ENCODE measurements at places on chromosomes 12 and 14.

DNA sequence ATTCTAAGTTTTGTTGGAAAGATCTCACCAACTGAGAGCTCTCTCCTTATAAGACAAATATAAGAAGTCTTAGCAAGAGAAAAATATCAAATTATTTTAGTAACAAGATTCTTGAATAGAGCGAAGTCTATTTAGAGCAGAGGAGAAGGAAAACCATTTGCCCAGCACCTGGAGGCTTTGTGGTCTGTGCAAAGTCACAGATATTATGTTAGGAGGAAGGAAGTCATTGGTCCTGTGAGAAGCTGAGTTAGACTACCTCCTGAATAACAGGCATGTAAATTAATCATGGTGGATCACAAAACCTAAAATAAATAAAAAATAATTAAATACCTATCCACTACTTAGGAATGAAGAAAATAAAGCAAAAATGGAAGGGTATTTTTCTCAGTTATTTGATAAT lies 38.4 kb upstream of the ATXN7L3B start:
- ATAC-seq, result no peak

- ATAC-seq, result no peak
These were observed 61.1 kb downstream of the SLC25A47 start for GRCh38 chr14:100384277-100384676.

- no peak for ATAC-seq
These were observed 129.0 kb upstream of the WSCD2 start for GRCh38 chr12:108000111-108000510.

DNA sequence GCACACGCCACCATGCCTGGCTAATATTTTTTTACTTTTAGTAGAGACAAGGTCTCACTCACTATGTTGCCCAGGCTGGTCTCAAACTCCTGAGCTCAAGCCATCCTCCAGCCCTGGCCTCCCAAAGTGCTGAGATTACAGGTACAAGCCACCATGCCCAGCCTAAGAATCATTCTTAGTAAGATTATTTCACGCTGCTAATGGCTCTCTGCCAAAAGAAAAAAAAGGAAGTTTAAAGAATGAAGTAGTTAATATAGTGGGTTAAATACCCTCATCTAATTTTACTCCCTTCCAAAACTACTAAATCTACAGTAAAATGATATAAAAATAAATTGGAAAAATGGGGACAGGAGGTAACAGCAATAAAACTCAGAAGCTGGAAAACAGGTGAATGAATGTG lies 2.6 kb downstream of the ETFRF1 start:
- ATAC-seq, result no peak

- ATAC-seq, result no peak
These were observed 6.7 kb downstream of the LRTM2 start for GRCh38 chr12:1826867-1827705.

DNA sequence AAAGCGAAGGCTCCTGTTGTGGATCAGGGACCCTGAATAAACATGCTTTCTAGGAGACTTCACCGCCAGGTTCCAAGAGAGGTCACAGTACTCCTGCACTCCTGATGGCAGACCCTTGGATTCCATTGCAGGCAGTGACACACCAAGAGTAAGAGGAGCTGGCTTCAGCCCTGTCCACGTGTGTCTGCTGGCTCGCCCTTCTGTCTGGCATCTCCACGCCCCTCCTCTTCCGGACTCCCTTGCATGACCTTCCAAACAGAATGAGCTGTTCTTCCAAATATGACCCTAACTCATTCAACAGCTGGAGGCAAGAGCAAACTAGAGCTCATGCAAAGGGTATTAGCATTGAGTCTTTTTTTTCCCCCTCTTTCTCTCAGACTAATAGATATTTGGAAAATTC lies 233.0 kb upstream of the PLEKHG7 start:
- no peak for ATAC-seq

DNA sequence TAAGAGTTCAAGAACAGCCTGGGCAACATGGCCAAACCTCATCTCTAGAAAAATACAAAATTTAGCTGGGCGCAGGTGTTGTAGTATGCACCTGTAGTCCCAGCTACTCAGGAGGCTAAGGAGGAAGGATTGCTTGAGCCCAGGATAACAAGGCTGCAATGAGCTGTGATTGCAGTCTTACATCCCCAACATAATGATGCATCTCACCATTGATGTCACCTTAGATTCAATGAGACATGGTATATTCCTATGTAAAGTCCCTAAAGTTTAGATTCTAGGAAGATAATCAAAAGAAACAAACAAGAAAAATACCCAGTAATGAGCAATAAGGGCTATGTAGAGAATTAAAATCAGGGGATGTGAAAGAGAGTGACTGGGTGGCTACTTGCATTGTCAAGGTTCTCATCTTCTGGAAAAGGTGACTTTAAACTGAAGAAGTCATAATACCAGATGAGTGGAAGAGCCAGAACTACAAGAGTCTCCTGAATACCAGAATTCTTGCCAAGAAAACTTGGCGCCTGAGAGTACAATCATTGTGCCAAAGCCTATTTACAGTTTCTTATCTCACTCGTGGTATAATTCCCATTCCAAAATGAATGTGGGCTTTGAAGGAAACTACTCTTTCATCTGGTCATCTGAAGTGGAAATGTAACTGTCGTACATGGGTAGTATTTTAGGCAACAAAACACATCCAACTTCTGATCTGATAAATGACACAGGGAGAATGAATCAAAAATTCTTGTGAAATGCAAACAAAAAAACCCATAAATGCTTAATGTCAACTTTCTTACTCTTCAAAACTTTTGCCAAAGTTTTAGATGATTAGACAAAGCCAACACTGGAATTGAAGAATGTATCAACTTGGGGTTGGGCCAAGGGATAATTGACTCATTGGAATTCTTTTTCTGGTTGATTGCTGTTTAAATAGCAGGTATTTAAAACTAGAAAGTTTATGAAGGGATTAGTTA lies 81.1 kb upstream of the ST8SIA1 start:
- no peak for ATAC-seq

GRCh38 chr12:121799156-121799841 lies 4.5 kb upstream of the SETD1B start:
- peak; percentile 21 for ATAC-seq

DNA sequence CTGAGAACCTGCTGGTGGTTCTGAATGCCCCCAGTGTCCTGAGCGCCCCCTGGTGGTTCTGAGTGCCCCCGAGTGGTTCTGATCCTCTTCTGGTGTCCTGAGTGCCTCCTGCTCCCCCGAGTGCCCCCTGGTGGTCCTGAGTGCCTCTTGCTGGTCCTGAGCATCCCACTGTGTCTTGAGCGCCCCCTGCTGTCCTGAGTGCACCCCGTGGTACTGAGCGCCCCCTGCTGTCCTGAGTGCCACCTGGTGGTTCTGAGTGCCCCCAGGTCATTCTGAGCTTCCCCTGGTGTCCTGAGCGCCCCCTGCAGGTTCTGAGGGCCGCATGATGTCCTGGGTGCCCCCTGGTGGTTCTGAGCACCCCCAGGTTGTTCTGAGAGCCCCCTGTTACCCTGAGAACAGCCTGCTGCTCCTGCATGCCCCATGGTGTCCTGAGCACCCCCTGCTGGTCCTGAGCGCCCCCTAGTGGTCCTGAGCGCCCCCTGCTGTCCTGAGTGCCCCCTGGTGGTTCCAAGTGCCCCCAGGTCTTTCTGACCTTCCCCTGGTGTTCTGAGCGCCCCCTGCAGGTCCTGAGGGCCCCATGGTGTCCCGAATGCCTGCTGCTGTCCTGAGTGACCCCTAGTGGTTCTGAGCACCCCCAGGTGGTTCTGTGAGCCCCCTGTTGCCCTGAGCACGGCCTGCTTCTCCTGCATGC lies 1165.4 kb downstream of the TMEM121 start:
- no peak for ATAC-seq

DNA sequence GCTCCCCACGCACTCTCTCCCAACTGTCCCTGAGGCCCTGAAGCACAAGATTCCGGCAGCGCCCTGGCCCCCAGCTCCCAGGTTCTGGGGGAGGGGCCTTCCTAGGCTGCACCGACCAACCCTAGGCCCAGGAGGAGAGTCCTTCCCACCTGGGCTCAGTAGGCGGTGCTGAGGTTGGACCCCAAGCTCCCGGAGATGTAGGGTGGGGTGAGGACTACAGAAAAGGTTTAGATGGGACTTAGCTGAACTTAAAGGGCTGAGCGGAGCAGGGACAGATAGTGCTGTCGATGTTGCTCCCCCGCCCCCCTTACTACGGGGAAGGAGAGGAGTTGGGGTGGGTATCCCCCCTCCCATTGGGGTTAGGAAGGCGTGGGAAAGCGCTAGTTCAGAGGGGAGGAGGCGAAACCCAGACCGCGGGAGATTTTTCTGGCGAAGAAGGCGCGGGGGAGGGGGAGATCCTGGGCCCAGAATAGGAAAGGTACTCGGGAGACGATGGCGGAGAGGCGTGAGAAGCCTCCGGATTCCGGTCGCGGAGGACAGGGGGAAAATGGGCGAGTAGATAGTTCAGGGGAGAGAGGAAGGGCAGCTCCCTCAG lies 4.2 kb upstream of the BAZ2A start:
- no peak for ATAC-seq

DNA sequence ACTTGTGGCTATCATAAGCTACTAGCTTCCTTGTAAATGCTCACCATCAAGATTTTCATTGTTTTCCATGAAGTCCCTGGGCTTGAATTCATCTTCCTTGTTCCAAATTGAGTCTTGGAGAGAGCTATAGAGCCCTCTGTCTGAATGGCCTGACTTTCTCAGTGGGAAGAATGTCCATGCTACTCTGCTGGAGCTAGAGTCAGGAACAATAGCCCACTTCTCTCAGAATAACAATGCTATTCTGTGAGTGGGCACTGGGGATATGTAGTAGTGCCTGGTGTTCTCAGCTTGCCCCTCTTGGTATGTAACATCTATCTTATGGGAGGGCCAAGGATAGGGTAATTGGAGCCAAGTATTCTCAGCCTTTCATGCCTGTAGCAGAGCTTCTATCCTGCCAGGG lies 127.6 kb upstream of the TRHDE start:
- no peak for ATAC-seq

DNA sequence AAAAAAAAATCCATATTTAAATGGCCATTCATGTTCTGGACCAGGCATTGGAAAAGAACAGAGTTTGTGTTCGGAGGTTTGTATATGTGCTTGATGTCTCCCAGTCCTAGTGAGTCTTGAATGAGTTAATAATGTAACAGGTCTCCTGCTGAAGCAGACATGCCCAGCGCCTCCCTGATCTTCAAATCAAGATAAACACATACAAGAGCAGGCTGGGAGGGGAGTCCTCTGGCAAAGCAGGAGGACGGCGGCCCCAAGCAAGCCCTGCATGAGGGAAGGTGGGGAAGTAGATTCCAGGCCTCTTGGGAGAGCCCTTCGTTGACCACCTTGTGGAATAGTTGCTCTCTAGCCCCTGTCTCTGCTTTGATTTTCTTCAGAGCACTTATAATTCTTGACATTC lies 156.3 kb downstream of the ZFP36L1 start:
- no peak for ATAC-seq

GRCh38 chr12:89316705-89317139 lies 35.6 kb downstream of the DUSP6 start:
- ATAC-seq, result no peak

DNA sequence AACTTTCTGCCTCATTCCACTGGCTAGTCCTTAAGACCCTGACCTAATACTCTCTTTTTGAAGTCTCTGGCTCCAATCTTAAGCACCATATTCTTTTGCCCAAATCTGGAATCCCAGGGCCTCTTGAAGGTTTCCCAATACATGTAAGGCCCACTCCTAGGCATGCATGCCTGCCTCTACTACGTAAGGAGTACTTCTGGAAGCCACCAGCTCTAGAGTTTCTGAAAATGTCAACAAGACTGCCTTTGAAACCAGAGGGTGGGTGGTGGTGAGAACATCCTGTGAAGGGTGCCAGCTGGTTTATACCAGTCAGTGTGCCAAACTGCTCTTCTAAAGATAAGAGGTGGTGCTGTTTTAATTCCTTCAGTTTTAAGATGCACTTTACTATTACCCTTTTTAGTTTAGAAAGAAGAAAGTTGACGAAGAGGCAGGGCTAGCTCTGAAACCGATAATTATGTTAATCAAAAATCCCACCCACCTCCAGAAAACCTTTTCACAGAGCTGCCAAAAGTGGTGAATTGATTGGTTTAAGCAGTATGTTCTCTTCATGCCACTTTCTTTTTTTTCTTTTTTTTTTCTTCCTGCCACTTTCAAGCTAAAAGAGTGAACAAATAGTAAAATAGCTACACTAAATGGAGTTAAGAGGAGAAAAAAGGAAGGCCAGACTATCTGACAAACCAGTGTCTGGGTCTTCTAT lies 8.7 kb upstream of the WDR89 start:
- no peak for ATAC-seq

DNA sequence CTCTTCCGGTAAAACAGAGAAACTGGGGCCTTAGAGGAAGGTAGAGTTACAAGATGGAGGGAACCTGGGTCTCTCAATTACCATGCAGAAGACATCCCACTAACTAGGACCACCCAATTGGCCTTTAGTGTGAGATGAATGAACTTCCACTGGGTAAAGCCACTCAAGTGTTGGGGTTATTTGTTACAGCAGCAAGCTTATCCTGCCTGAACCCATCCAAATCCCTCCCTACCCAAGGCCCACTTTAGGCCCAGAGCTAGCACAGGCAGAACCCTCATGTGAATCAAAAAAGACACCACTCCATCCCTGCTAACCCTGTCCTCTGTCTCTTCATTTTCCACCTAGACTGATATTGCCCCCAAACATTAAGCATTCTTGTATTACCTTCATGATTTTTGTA lies 746.7 kb upstream of the TBX3 start:
- ATAC-seq, result no peak

Measured in SK-N-SH treated with all-trans-retinoic acid at 6 μM for 48 hours (cell line).